SJCRH30 (cell line): ENCODE measurements at places on chromosomes 2 and 18.
A peak's percentile ranks its signal among the peaks of the same experiment; 100 is the strongest.

DNA sequence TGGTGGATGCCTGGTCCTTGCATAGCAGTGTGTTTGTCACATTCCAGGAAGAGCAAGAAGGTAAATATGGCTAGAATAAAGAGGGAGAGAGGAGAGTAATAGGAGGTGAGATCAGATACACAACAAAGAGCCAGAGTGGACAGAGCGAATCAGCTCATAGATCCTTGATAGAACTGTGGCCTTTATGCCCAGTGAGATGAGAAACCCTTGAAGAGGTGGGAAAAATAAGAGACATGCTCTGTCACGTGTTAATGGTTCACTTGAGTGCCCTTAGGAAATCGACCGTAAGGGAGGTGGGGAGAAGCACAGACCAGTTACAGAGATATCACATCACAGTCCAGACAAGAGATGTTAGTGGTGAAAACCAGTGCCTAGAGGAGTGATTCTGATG is 84.7 kb upstream of the RAB27B start:
- DNase-seq: no peak

- no peak for DNase-seq
Measured at GRCh38 chr18:24756385-24756784, 295.9 kb downstream of the HRH4 start.

GRCh38 chr2:196515051-196515450 is 124.5 kb upstream of the CCDC150 start:
- DNase-seq: no peak

GRCh38 chr2:67877301-67877700 is 185.5 kb downstream of the C1D start:
- no peak for DNase-seq

GRCh38 chr2:23465936-23466335 is 81.0 kb downstream of the KLHL29 start:
- no peak for DNase-seq

DNA sequence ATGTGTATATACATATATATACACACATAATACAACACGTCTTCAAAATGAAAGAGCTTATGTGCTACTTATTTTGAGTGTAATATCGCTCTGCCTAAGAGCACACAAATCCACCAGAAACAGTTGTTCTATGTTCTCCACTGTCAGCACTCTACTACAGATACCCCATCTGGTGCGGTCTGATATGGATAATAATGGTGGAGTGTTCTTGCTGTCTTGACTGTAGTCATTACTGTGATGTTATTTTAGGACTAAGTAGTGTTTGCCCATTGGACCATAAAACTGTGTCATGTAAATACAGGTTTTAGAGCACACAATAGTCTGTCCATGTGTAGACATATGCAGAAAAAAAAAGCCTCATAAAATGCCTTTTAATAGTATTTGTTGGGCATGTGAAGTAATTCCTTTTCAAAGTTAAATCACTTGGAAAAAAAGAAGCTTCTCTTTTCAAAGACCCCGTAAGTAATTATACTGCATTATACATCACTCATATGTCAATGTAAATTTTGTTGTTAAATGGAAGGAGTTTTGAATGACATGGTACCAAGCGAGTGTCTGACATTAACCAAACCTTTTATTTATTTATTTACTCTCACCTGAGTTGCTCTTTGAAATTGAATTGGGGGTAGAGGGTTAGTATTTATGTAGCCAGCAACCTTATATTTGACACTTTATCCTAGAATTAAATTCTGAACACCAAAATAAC is 1249.2 kb upstream of the ZEB2 start:
- DNase-seq: peak; percentile 56

GRCh38 chr2:64222351-64222750 is 78.1 kb upstream of the PELI1 start:
- DNase-seq: no peak

GRCh38 chr18:56115071-56116015 is 523.0 kb downstream of the TXNL1 start:
- no peak for DNase-seq

DNA sequence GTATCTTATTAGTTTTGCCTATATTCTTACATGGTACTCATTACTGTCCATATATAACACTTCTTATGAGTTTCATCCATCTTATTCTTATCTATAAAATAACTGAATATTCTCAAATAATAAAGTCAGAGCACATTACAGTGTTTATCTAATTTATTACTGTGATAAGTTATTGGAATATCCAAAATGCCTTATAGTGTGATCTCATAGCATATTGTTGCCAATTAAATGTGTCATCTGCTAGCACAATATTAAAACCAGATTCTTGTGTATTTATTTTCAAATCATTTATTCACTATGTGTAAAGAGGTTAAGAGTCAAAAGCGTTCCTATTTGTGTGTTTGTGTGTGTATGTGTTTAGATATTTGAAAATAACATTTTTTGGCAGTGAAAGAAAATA is 151.9 kb downstream of the WDR7 start:
- no peak for DNase-seq

DNA sequence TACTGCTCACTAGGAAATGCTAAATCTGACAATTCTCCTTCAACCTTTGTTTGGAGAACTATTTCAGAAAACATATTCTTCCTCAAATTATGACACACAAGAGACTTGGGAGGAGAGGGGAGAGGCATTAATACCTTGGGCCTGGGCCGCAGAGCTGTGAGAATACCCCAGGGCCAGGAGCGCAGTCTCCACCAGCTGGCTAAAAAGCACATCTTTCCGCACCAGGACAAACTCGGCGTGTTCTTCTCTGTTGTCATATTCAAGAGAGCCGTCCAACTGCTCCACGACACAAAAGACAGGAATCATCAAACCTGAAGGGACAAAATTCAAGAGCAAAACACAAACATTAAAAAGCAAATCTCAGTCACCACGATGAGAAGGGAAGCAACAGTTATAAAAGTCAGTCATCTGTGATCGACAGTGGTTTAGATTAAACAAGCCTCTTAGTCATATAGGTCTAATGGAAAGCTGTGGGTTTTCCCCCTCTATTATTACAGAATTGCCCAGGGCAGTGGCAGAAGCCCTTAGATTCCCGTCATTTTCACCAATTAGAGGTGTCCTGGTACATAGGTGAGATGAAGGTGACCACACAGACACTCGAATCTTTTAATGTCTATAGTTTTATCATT is 24.4 kb downstream of the SATB2 start:
- DNase-seq: no peak
